CD4-positive, alpha-beta T cell treated with Interleukin-10 for 1 hour (primary cell): ENCODE measurements at places on chromosomes 7 and 10.
A peak's percentile ranks its signal among the peaks of the same experiment; 100 is the strongest.

DNA sequence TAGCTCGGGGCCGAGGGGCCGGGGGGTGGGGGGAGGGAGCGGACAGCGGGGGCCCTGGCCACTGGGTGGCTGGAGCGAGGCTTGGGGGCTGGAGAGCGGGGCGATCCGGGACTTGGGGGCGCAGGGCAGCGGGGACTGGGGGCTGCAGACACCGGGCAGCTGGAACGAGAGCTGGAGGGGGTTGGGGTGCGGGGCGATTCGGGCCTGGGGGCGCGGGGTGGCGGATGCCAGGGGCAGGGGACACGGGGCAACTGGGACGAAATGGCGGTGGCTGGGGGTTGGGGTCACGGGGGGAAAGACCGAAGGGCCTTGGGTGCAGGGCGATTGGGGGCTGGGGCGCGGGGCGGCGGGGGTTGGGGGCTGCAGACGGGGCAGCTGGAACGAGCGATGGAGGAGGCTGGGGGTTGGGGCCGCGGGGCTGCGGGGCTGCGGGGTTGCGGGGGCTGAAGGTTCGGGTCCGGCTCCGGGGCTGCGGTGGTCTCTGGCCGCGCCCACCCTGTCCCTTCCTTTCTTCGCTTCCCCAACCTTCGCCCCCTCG is 590 bp downstream of the COL26A1 start:
- DNase-seq: no peak

- no peak for DNase-seq
Observed at GRCh38 chr10:15238555-15239335, 70.3 kb upstream of the NMT2 start.

DNA sequence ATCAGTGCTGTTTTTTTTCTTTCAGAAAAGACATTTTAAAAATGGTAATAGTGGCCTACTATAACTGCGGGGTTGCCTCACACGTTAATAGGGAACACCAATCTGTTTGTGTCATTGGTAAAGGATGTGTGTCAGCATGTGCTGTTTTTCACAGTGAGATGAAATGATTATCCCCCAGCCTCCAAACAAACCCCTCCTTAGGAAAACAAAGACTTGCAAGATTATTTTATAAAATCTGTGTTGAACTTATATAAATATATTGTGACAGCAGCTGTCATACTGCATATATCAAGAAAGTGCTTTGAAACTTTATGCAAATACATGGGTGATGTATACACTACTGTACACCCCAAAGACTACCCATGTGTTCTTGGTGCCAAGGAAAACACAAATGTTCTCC is 125.8 kb downstream of the BMPER start:
- no peak for DNase-seq

GRCh38 chr7:48154792-48155413 is 16.4 kb upstream of the ABCA13 start:
- peak; percentile 37 for DNase-seq
